Stimulated activated naive B cell treated with anti-CD40 and anti-IgM and Interleukin-4, amounts not matched to agents 10 μg/mL and 1 μg/mL and 100 μg/mL, for 72 hours (primary cell): ENCODE measurements at places on chromosomes 2 and 18.
A peak's percentile ranks its signal among the peaks of the same experiment; 100 is the strongest.

DNA sequence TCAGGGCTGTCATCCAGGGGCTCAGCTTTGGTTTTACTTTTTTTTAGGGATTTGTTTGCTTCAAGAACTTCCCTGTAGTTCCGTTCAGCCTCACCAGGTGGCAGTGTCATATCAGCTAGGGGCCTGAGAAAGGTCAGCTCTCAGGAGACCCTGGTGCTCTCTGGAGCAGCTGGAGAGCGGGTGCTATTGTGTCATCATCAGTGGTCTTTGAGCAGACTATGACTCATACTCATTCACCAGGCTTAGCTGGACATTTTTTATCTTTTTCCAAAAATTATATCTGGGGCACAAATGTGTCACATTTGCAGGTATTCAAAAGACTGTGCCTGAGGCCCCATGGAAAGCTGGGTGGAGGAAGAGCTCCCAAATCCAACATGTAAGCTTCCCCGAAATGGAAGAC is 24.4 kb downstream of the ZNF892 start:
- DNase-seq, result peak; percentile 21

DNA sequence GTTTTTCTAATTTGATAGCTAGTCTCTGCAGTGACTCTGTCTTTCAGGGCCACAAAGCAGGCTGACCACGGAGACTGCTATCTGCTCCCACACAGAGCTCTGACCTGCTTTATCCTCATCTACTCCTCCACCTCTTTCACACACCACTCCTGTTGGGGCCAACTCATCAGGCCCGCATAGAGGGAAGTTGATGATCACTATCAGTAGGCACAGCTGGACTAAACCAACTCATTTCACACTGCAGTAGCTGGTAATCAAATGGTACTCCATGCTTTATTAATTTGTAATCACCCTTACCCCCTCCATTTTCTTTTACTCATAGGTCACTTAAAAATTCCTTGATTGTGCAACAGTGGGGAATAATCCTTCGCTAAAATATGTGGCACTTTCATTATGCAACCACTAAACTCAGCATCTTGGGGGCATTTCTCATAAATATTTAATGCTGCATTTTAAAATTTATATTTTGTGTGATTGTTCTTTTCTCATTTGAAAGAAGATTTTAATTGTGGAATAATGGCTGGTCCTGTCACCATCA is 249.8 kb upstream of the GCFC2 start:
- DNase-seq, result no peak

GRCh38 chr18:59140302-59140885 is 710 bp downstream of the SEC11C start:
- no peak for DNase-seq

- DNase-seq, result no peak
Observed at GRCh38 chr2:85810371-85811179, 56.8 kb downstream of the ATOH8 start.

GRCh38 chr2:149877913-149878312 is 290.3 kb upstream of the MMADHC start:
- DNase-seq, result no peak

- no peak for DNase-seq
Observed at GRCh38 chr2:121735518-121736074, 1.1 kb downstream of the NIFK start.

- peak; percentile 66 for DNase-seq
Observed at GRCh38 chr18:45874491-45875184, 49.2 kb downstream of the SIGLEC15 start.

DNA sequence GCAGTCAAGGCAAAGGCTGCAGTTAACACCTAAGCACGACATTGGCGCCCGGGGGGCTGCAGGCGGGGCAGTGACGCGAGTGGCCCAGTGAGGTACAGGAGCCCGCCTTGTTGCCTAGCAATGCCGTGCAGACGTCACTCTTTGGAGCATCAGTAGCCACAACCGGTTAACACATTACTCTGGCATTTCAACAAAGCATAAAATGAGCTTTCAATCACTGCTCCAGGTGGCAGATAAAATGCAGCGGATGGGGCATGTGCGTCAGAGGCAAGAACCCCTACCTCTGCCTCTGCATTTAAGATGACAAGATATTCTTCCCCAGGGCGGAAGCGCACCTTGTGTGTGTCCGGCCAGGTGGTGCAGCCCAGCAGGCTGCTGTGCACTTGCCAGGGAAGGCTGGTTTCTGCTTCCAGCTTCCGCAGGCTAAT is 139.4 kb downstream of the MTCL1 start:
- no peak for DNase-seq

DNA sequence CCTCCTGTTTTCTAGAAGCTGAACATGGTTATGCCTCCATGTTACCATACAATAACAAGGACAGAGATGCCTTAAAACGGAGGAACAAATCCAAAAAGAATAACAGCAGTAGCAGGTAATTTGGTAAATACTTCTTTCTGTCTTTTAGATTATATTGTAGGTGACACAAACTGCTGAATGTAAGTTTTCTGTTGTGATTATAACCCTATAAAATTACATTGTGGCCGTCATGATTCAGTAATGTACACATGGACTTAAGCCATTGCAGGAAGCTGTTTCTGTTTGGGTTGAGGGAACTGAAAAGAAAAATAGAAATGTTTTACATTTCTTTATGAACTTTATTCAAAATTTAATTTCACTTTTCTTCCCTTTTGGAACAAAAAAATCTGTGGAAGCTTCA is 1.2 kb downstream of the MXD1 start:
- no peak for DNase-seq
